ENCODE measurements at places on chromosomes 6 and 20.
A peak's percentile ranks its signal among the peaks of the same experiment; 100 is the strongest.

DNA sequence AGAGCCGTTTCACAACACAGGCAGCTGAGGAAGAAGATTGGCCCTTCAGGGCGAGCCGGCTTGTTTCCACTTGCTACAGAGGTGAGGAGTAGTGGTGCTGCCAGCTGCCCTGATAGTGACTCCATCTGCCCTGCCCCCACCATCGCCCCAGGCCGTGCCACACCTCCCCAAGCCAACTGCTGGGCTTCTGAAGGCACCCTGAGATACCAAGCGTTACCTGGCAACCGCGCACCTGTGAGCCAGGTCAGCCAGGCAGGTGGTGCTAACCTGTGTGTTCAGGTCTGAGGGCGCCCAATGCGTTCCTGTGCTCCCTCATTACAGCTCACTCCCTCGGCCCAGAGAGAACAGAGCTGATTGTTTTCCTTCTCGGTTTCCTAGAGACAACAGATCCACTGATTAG, 299.1 kb upstream of the ID4 start:
- peak; percentile 68 for DNase-seq

- peak; percentile 89 for DNase-seq
Observed at GRCh38 chr6:42043787-42044475, 6.4 kb upstream of the TAF8 start.

GRCh38 chr6:24122139-24122538, 3.9 kb upstream of the NRSN1 start:
- no peak for DNase-seq

DNA sequence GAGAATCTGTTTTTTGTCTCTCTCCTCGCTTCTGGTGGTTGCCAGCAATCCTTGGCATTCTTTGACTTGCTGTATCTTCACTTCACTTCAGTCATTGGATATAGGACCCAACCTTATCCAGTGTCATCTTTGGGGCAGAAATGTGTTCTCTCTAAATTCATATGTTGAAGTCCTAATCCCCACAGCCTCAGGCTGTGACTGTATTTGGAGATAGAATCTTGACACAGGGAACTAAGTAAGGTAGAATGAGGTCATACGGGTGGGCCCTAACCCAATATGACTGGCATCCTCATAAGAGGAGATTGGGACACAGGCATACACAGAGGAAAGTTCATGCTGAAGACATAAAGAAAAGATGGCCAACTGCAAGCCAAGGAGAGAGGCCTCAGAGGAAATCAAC, 51.9 kb upstream of the TPD52L1 start:
- DNase-seq, result no peak

- DNase-seq, result no peak
Observed at GRCh38 chr6:16684195-16684689, 77.0 kb downstream of the ATXN1 start.

DNA sequence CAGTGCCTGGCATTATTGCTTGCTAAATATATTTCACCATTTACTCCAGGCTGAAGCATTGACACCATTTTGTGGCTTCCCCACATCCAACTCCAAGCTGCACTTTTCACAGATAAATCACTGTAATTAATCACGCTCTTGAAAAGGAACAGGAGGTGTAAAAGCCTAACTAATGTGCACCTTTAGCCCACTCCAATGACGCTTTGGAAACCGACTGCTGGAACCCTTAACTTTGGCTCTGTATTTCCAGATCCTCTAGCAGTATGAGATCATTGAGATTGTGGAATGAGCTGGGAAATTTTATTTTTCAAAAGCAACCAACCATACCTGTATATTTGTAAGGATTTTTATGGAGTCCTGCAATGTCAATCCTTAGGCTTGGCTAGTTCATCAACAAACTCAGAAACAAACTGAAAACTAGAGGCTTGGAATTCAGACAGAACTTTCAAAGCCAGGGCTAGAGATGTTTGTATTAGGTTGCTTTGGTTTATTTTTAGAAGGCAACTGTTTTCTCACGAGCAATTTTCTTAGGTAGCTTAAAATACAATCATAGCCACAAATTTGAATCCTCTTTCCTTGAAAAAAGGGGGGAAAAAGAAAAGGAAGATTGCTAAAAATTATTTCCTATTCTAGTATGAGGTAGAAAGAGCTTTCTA, 52.8 kb upstream of the UTRN start:
- no peak for DNase-seq

GRCh38 chr20:46049815-46050214, 20.8 kb downstream of the SLC12A5 start:
- no peak for DNase-seq

DNA sequence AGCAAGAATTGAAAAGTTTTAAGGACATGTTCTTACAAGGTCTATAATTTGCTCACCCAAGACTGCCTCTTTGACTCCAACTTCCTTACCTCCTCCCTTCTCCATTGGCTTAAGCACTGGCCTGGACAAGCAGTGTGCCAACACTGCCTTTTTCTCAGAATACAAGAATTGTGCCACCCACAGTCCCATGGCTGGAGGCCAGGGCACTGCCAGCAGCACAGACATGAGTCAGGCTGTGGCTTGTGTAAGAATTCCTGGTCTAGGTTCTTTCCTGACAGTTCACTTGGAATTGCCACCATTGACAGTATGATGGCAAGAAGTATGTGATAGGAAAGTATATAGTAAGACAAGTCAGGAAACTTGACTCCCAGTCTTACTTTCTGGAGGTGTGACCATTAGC, 202.7 kb upstream of the MARCKS start:
- DNase-seq, result no peak

DNA sequence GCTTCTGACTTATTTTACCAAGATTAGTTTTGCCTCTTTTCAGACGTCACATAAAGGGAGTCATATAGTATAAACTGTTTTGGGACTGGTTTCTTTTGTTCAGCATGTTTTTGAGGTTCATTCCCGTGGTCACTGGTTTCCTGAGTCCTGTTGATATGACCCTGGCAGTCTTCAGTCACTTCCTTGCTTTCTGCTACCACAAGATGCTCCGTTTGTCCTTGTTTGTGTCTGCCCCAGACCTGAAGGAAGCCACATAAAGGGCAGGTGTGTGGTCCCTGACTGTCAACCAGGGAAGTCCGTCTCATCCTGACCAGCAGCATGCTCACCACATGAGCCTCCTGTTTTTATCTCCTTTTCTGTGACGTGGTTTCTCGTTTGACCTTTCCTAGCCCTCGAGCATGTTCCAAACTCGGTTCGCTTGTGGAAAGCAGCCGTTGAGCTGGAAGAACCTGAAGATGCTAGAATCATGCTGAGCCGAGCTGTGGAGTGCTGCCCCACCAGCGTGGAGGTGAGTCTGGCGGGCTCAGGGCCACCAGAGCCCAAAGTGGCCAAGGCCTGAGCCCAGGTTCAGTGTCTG, 26.1 kb upstream of the C20orf204 start:
- DNase-seq, result no peak

GRCh38 chr20:9126527-9126926, 57.6 kb downstream of the PLCB4 start:
- DNase-seq, result no peak

DNA sequence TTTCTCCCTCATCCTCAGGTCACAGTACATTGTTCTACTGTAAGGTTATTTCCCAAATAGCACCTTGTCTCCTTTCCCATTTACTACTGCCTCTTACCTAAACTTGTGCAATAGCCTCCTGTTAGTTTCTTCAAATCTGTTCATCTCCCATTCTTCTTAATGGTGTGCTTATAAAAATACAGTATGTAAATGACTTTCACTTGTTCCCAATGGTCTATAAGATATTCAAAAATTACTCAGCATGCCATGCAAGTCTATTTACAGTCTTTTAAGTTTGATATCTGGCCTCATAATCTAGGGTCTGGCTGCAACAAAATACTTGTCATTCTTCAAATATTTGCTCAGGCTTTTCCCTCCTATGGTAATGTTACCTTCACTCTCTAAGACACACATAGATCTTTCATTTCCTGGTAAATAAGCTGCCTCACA, 31.5 kb upstream of the RHAG start:
- DNase-seq, result peak; percentile 14

- no peak for DNase-seq
Observed at GRCh38 chr6:37285861-37286311, 27.9 kb upstream of the TMEM217 start.

GRCh38 chr6:48090546-48090945, 20.5 kb downstream of the PTCHD4 start:
- no peak for DNase-seq
